ENCODE measurements at places on chromosomes 7 and 10.

- no peak for DNase-seq
These were observed 98.9 kb downstream of the DYNC1I1 start for GRCh38 chr7:95871075-95871848.

GRCh38 chr7:727104-727805 is at the start of gene PRKAR1B:
PRKAR1B (minus strand) TSS chr7:727281; CDS start chr7:711505, 15,776 bp downstream.
- no peak for DNase-seq

DNA sequence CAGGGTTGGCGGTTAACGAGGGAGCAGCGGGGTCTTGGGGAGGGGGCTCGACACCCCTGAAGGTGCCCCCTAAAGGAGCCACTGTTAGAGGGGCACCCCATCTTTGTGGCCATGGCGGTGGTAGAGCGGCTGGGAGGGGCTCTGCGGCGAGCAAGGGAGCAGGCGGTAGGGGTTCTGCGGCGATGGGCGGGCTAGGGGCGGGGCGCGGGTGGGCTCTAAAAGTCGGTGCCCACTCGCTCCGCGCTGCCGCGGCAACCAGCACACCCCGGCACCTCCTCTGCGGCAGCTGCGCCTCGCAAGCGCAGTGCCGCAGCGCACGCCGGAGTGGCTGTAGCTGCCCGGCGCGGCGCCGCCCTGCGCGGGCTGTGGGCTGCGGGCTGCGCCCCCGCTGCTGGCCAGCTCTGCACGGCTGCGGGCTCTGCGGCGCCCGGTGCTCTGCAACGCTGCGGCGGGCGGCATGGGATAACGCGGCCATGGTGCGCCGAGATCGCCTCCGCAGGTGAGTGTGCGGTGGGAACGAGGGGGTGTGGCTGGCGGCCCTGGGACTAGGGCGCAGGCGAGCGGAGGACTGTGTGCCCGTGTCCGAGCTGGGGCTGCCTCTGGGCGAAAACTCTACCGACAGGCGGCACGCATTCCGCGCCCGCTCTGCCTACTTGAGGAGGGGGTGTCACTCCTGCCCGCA is at the start of gene MEST:
Gene MEST (plus strand): TSS at position 245 of the 682 bp plus-strand sequence. CDS start 229 bp downstream, at position 474.
- DNase-seq, result no peak

- DNase-seq, result no peak
These were observed 87.2 kb upstream of the DUSP5 start for GRCh38 chr10:110410329-110411046.

All from NCI-H510A (cell line).